Suprapubic skin (tissue), 4 donors: ENCODE measurements at places on chromosomes 16 and 17. TPM values are rescaled to one million over a fixed set of nuclear protein-coding genes. Genes with fewer than 3 reads are reported as not detected.

DNA sequence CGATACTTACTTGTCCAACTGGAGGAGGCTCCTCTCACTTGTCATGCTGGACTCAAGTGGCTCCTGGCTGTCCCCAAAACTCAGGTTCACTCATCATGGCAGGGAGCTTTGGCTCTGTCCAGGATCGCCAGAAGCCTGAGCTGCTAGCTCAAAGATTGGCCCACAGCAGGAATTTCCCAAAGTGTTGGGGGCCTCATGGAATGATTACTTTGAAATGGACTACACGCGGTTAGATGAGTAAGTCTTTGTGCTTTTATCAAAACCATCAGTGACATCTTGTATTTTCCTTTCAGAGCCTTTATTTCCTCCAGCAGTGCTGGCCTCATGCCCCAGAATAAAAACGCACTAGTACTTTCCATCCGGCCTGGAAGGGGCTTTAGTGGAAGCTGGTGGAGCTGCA, 29.2 kb upstream of the PHB1 start:
- H3K36me3 ChIP-seq = no peaks in the 10 kb centered on the region
- peaks cover 15% of the 10 kb centered on the region for H3K4me1 ChIP-seq
- DNase-seq = no peak
- peaks cover 27% of the 10 kb centered on the region for H3K27me3 ChIP-seq
- no peak overlapping the region for H3K4me3 ChIP-seq
- H3K27ac ChIP-seq = no peak overlapping the region

DNA sequence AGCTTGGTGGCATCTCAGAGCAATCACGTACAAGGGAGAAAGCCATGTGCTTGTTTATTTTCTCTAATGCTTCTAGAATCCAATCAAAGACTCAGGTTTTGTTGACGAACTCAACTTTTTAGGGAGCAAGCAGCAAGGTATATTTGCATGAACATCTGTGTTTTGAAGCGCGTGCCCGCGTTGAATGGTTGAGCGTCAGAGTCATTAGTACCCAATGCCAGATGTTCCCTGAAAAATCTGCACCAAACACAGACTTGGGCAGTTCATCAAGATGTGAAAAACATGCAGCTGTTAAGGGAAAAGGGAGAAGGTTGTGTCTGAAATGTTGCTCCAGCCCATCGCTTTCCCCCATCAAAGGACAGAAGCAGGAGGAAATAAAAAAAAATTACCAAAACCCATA, 170.4 kb downstream of the SNX29 start:
- H3K27me3 ChIP-seq = no peaks in the 10 kb centered on the region
- peaks cover 4% of the 10 kb centered on the region for H3K4me1 ChIP-seq

DNA sequence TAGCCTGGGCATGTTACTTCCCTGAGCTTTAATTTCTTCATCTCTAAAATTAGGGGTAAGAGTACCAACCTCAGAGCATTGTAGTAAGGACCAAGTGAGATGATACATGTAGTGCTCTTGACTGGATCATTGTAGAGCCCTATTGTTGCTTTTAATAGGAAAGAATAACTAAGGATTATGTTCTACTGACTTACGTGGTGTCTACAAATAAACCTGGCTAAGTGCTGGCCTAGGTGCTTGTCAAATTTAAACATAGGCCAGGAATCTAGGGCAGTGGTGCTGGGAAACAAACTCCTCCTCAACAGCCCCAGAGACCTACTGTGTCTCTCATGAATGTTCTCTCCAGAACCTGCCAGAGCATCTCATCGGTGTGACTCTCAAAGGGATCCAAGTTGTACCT, 69.4 kb downstream of the ABCC12 start:
- H3K4me3 ChIP-seq = no peak overlapping the region
- H3K4me1 ChIP-seq = no peaks in the 10 kb centered on the region
- no peak overlapping the region for H3K27ac ChIP-seq
- no peak for DNase-seq
- H3K36me3 ChIP-seq = no peaks in the 10 kb centered on the region

The OR1F1 gene
- total RNA-seq = not detected

The TMEM220 gene
- 12.1 TPM for total RNA-seq

- peaks cover 9% of the 10 kb centered on the region for H3K27me3 ChIP-seq
- no peak for DNase-seq
- H3K36me3 ChIP-seq = no peaks in the 10 kb centered on the region
Measured at GRCh38 chr16:55003916-55004315, 73.3 kb downstream of the IRX5 start.

The LRRC75A gene
- 0.99 TPM for total RNA-seq

The SUMO2 gene
- 71.6 TPM for total RNA-seq

The MYL11 gene
- total RNA-seq = not detected
